ENCODE measurements at places on chromosomes 6 and 20.

- DNase-seq = no peak
These were observed 4.9 kb downstream of the VSTM2L start for GRCh38 chr20:37907677-37908401.

- DNase-seq = no peak
These were observed 39.1 kb downstream of the SUN5 start for GRCh38 chr20:32965115-32965514.

DNA sequence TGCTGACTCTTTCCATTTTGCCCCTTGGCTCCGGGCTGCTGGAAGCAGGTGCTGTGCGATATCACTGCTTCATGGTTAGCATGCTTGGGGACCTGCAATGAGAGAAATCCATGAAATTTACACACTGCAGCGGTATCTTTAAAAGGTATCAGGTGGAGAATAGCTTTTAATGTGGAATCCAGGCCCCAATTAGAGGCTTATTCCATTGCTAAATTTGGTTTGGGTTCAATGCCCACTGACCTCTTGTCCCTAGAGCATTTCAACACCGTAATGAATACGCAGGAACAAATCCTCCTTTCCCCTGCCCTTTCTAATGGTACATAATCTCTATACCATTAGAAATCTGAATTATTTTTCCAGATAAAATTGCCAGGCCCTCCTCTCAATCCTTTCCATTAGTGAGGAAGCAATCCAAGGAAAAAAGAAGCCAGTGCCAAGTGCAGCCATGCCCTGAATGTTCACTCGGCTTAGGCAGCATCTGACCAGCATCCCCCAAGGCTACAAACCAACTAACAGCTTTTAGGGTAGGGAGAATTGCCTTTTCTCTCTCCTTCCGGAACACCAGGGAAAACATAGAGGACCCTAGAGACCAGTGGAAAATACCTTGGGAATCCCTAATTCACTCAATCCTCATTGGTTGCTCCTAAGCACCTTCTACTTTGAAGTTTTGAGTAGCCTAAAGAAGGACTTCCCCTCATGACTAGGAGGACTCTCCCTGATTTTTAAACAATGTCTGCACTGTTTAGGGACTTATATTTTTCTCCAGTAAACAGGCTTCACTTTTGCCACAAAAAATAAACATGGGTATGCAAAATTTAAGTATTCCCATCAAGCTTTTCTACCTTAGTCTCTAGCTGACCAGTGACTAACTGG is 143.1 kb downstream of the QRSL1 start:
- no peak for DNase-seq

DNA sequence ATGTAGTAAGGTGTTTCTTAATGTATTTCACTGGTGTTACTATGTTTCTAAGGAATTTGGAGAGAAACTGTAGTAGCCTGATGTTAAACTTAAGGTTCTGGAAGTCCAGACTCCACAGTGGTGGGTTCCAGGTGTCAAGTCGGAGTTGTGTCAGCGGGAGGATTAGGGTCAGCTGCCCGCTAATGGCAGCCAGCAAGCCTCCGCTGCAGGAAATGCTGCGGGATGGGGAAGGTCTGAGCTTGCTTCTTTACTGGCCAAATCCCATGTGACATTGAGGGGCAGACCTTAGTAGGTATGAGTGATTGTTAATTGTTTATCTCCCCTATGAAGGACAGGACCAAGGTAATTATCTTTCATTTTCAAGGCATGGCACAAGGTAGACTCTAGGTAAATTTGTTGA is 3.7 kb upstream of the ARID1B start:
- DNase-seq = no peak

GRCh38 chr6:87139236-87139635 is 16.1 kb upstream of the ZNF292 start:
- DNase-seq = peak; percentile 65

DNA sequence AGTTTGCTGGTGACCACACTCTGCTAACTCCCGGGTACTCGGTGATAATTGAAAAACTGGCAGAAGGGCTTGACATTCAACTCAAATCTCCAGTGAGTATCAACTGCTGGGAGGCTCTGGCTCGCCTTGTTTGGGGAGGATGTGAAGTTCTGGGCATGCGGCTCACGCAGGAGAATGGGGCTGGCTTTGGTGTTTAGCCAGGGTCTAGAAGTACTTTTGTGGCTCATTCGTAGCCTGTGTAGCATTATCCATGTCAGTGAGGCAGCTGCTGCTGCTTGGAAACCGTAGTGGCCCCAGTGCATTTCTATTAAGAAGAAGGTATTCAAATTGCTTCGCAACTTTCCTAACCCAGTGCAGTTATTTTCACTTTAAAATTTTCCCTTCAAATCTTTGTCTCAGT is 52.2 kb downstream of the KDM1B start:
- DNase-seq = no peak

- DNase-seq = no peak
These were observed 10.5 kb downstream of the ZC3H12D start for GRCh38 chr6:149474108-149474935.

- peak; percentile 90 for DNase-seq
These were observed 26.6 kb downstream of the CNBD2 start for GRCh38 chr20:35994994-35995453.
